ENCODE measurements at places on chromosomes 4 and X. TPM values are rescaled to one million over a fixed set of nuclear protein-coding genes. Genes with fewer than 3 reads are reported as not detected.

- peak overlapping the region; percentile 73 for H3K27ac ChIP-seq
- H3K4me3 ChIP-seq = peak overlapping the region; percentile 46
- H3K4me1 ChIP-seq = peaks cover 4% of the 10 kb centered on the region
- no peaks in the 10 kb centered on the region for H3K36me3 ChIP-seq
- no peak for DNase-seq
These were observed 123.9 kb downstream of the PDLIM5 start for GRCh38 chr4:94575652-94576051.

GRCh38 chr4:35164063-35164462 is 1080.3 kb downstream of the ARAP2 start:
- no peaks in the 10 kb centered on the region for H3K36me3 ChIP-seq
- no peak overlapping the region for H3K27ac ChIP-seq
- no peak for DNase-seq
- no peak overlapping the region for H3K4me3 ChIP-seq
- no peaks in the 10 kb centered on the region for H3K27me3 ChIP-seq
- H3K4me1 ChIP-seq = no peaks in the 10 kb centered on the region

DNA sequence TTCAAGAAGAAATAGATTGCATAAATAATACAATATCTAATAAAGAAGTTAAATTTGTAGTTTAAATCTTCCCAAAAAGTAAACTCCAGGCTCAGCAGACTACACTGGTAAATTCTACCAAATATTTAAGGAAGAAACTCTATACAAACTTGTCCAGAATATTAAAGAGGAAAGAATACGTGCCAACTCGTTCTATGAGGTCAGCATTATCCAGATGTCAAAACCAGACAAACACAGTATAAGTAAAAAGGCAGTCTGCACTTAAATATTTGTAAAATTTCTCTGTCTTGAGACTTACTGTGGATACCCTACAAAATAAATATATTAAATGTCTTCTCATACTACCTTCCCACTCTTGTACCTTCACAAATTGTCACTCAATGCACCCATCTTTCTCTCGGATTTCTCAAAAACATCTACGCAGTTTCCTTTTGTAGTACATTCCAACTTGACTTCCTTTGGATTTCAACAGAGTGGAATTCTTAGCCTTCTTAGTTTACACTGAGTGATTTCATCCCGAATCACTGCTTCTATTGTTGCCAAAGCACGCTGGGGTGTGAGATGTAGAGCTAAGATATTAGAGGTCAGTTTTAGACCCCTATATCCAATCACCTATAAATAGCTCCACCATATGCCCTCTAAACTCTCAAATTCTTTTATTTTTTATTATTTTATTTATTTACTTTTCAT is 71.6 kb upstream of the MAB21L2 start:
- no peaks in the 10 kb centered on the region for H3K4me1 ChIP-seq
- no peaks in the 10 kb centered on the region for H3K27me3 ChIP-seq
- H3K36me3 ChIP-seq = no peaks in the 10 kb centered on the region
- H3K27ac ChIP-seq = no peak overlapping the region
- DNase-seq = no peak

DNA sequence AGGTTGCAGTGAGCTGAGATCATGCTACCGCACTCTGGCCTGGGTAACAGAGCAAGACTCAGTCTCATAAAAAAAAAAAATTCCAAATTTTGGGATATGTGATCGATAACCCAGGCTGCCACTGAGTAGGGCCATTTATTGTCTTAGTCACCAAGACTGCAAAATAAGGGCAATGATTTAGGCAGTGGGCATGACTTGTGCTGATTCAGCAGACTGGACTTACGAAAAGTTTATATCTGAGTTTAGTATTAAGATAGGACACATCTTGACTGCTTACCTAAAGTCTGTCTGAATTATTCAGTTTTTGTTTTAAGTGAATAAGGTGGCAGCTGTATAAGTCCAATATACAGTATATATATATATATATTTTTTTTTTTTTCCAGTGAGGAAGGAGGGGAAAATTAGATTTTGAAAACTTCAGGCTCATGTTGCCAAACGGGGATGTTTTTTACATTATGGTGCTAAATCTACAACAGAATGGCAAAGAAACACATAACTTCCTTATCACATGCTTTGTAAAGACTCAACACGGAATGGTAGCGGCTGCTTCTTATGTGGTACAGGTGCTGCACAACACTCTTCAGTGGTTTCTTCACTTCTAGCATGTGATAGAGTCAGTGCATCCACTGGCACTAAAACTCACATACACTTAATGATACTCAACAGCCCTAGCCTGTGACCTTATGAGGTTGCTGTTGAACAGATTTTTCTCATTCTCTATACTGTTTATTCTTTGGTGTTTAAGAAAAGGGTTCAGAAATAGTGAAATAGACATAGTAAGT is 6.5 kb downstream of the TEX13D start:
- H3K27me3 ChIP-seq = no peaks in the 10 kb centered on the region
- no peak overlapping the region for H3K27ac ChIP-seq
- no peak overlapping the region for H3K4me3 ChIP-seq

DNA sequence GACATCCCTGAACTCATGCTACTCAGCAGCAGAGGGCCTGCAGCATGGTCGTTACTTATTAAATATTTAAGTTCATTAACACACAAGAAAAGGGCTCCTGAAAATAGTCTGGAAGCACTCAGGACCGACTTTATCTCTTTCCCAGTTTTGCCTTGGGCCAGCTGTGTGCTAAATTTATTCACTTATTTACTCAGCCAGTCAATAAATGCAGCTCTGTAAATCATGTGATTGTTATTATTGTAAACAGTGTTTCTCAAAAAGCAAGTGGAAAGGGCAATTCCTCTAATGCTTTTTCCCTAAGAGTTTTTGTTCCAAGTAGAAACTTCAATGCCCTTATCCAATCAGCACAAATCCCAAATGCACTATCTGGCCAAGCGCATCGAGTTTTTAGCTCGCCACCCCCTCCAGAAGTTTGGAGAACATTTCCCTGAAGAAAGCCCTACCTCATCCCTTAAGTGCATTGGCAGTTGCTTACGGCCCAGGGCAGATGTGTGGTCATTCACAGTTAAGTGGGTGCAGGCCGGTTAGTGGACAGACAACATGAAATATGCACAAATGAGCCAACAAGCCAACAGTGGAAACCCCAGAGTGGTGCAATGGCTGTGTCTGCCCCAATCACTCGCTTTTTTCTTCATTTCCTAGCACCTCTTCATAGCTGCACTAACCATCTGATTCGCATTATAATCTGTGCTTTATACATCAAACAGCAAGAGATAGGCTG is 125.8 kb downstream of the SMIM20 start:
- DNase-seq = no peak
- H3K27me3 ChIP-seq = no peaks in the 10 kb centered on the region
- no peaks in the 10 kb centered on the region for H3K4me1 ChIP-seq
- H3K27ac ChIP-seq = no peak overlapping the region
- no peak overlapping the region for H3K4me3 ChIP-seq

DNA sequence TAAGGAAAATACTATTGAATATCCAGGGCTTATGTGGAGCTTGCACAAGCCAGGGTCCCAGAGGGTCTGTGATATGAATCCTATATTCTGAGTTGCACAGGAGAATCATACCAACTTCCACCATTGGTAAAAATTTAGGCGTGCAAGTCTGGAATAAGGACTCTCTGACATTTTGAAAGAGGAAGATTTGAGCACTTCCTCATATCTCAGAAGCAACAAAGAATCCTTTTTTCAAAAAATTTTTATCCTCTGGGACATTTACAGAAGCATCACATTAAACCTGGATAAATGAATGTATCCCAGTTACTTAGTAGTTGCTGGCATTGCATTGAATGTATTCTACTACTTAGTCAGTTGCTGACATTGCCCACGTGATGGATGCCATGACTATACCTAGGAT is 24.2 kb upstream of the CAMK2D start:
- no peak overlapping the region for H3K27ac ChIP-seq
- H3K27me3 ChIP-seq = no peaks in the 10 kb centered on the region
- H3K4me3 ChIP-seq = no peak overlapping the region
- H3K4me1 ChIP-seq = no peaks in the 10 kb centered on the region
- H3K36me3 ChIP-seq = no peaks in the 10 kb centered on the region

DNA sequence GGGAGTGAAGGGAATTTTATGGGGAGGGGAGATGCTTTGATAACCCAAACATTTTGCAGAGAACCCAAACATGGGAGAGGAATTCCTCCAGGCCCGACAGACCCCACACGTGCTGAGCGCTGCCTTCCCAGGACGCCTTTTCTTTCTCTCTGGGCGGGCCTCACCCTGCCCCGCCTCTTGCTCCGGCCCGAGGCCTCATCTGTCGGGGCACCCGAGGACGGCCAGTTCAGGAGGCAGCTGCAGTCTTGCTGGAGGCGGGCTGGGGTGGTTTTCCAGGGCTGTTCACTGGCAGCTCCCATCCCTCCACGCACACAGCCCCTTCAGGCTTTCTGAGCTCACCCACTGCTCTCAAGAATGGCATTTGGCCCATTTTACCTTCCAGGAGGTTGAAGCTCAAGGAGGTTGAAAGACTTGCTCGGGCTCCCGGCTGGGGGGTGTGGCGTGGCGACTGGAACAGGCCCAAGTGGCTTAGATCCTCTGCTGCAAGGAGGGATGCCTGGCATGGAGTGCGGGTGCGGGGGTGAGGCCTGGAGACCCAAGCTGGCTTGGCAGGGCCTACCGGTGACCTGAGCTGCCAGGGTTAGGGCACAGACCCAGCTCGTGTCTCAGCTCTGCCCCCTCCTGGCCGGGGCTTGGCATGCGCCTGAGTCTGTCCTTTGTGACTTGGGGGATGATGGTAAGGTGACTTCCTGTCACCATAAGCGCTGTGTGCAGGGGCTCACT is 99.2 kb downstream of the PSAPL1 start:
- no peaks in the 10 kb centered on the region for H3K36me3 ChIP-seq
- H3K4me3 ChIP-seq = no peak overlapping the region
- peaks cover 35% of the 10 kb centered on the region for H3K4me1 ChIP-seq

- H3K4me3 ChIP-seq = no peak overlapping the region
- no peaks in the 10 kb centered on the region for H3K36me3 ChIP-seq
- H3K27ac ChIP-seq = no peak overlapping the region
These were observed 2.7 kb downstream of the SLC34A2 start for GRCh38 chr4:25658357-25658771.

DNA sequence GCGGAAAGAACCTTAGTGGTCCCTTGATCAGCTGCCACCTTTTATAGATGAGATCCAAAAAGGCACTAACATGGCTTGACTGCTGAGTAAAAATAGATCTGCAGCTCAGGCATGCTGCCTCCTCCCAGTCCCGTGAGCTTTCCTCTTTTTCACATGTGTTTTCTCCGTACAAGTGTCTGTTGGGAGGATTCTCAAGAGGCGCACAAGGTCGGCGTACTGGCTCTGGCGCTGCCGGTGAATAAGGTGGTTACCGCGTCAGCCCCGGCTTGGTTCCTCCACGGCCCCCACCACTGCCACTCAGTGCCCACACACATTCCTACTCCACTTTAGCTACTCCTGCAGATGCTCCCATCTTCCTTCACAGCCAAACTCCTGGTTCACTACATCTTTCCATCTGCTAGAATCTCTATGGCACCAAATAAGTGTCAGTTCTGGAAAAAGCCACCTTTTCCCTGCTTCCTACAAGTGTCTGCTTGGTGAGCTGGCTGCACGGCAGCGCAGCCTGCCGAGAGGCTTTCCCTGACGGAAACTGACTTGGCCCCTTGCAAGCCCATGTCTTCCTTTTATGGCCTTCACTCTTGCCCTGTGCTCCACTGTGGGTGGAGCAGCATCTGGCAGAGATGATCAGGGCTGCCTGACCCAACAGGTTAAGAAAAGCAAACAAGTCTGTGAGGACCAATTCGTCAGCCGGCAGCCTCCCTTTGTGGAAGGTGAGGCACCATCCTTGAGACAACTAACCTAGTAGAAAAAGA is 99.8 kb downstream of the KLHL8 start:
- H3K27ac ChIP-seq = no peak overlapping the region
- no peak for DNase-seq
- H3K27me3 ChIP-seq = no peaks in the 10 kb centered on the region
- H3K4me1 ChIP-seq = peaks cover 9% of the 10 kb centered on the region
- H3K36me3 ChIP-seq = peaks cover 8% of the 10 kb centered on the region
- no peak overlapping the region for H3K4me3 ChIP-seq

DNA sequence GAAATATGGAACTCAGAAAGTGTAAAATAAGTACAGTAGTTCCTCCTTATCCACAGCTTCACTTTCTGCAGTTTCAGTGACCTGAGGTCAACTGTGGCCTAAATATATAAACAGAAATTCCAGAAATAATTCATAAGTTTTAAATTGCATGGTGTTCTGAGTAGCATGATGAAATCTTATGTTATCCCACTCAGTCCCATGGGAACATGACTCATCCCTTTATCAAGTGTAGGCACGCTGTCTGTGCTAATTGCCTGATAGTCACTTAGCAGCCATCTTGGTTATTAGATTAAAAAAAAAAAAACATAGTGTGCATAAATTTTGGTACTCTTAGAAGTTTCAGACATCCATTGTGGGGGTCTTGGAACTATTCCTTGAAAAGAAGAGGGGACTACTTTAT is 983.4 kb upstream of the ADGRL3 start:
- no peaks in the 10 kb centered on the region for H3K4me1 ChIP-seq
- H3K27me3 ChIP-seq = no peaks in the 10 kb centered on the region
- H3K27ac ChIP-seq = no peak overlapping the region
- H3K4me3 ChIP-seq = no peak overlapping the region

- H3K27ac ChIP-seq = no peak overlapping the region
- DNase-seq = no peak
- no peaks in the 10 kb centered on the region for H3K4me1 ChIP-seq
- H3K36me3 ChIP-seq = no peaks in the 10 kb centered on the region
These were observed 27.8 kb downstream of the ANOS1 start for GRCh38 chrX:8704184-8704583.

DNA sequence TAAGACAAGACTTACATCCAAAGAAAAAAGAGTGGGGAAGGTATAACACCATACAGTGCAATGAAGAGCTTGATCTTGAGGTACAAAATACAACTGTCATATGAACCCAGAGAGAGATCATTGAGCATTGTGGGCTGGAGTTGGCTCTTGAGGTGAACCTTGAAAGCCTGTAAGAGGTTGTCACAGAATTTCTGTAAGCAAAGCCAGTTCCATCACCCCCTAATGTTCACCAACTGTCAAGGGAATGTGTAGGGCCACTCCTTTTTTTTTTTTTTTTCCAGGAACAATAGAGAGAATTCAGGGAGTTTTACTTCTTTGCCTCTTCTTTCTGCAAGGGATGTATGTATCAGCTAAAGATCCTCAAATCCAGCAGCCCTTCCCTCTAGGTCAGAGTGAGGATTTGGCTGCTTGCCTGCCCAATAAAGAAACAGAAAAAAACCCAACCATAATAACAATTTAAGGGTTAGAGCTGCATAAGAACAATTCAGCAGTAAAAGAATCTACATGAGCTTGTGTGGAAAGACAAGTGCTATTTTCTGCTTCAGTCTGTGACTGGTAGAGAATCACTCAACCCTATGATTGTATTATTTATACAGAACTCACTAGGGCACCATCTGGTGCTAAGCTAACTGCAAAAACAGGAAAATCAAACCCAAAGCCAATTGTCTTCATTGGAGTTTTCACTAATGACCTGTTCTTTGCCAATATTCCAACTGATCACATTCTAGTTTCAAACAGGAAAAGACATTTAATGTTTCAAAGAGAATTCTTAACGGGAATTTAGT is 217.5 kb upstream of the TEX13C start:
- DNase-seq = peak; percentile 57
- no peak overlapping the region for H3K4me3 ChIP-seq
- H3K4me1 ChIP-seq = no peaks in the 10 kb centered on the region
- H3K27ac ChIP-seq = no peak overlapping the region

The FABP2 gene
- polyA plus RNA-seq = not detected

The ASB9 gene
- 2.9 TPM for polyA plus RNA-seq

The FSTL5 gene
- polyA plus RNA-seq = 28.3 TPM

The C4orf36 gene
- polyA plus RNA-seq = 3.8 TPM

The MAGEA2 gene
- polyA plus RNA-seq = not detected
